ENCODE measurements at places on chromosomes 5 and 9. TPM values are rescaled to one million over a fixed set of nuclear protein-coding genes. Genes with fewer than 3 reads are reported as not detected.

DNA sequence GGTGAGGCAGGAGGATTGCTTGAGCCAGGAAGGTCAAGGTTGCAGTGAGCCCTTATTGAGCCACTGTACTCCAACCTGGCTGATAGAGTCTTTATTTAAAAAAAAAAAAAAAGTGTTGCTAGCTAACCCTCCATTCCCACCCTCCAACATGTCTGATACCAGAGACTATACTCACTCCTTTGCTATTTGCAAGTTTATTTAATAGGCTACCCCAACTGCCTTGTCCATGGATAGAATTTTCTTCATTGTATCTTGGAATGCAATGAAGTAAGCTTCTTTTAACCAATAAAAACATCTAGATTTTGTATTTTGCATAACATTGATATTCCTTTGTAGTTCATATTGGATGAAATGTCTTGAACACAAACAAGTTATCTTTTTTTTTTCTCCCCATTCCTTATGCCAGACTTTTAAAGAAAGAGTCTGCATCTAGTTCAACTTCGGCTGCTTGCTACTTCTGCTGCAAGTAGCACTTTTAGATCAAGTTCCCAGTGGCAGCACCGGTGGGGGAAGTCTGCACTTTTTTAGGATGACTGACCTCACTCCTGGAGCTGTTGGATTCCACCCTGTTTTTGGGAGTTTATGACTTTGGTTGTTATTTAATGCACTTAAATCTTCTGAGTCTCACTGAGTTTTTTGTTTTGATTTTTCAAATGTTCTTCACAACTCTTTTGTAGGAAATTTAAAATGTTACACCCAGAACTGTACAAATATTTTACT lies 112.5 kb downstream of the UHRF2 start:
- H3K4me3 ChIP-seq, result no peak overlapping the region
- no peaks in the 10 kb centered on the region for H3K27me3 ChIP-seq
- H3K4me1 ChIP-seq, result peaks cover 3% of the 10 kb centered on the region
- H3K27ac ChIP-seq, result no peak overlapping the region

- no peak overlapping the region for H3K27ac ChIP-seq
- H3K4me3 ChIP-seq, result no peak overlapping the region
- no peaks in the 10 kb centered on the region for H3K4me1 ChIP-seq
- no peak for DNase-seq
- H3K27me3 ChIP-seq, result no peaks in the 10 kb centered on the region
Measured at GRCh38 chr5:122727112-122727541, 47.8 kb upstream of the SNX2 start.

The MYOZ3 gene
- 0.40 TPM for total RNA-seq

GRCh38 chr5:112822456-112822855 lies 38.6 kb upstream of the SRP19 start:
- no peaks in the 10 kb centered on the region for H3K4me1 ChIP-seq
- no peak overlapping the region for H3K27ac ChIP-seq
- H3K4me3 ChIP-seq, result no peak overlapping the region

DNA sequence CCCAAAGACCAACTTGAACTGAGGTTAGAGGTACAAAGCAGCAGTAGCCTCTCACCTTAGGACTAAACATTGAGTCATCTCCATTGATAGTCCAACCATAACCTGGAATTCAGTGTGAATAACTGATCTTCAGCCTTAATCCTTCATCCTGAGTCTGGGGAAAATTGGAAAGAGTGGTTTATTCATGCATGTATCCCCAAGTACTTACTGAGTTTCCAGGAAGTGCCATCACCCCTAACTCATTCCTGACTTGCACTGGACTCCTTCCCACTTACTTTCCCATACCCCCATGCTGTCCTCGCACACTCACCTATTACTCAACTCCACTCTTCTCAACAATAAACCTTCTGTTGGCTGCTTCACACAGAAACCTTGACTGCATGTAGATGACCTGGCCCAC lies 161.4 kb upstream of the ZNF462 start:
- no peak overlapping the region for H3K27ac ChIP-seq
- no peaks in the 10 kb centered on the region for H3K27me3 ChIP-seq
- no peak for DNase-seq
- H3K36me3 ChIP-seq, result no peaks in the 10 kb centered on the region
- H3K4me3 ChIP-seq, result no peak overlapping the region

The PDE6A gene
- 0.13 TPM for total RNA-seq

The HSD17B4 gene
- 122 TPM for total RNA-seq

The GNAQ gene
- 72.2 TPM for total RNA-seq

- no peak overlapping the region for H3K4me3 ChIP-seq
- H3K27ac ChIP-seq, result no peak overlapping the region
- peaks cover 2% of the 10 kb centered on the region for H3K4me1 ChIP-seq
- no peaks in the 10 kb centered on the region for H3K27me3 ChIP-seq
- DNase-seq, result no peak
- H3K36me3 ChIP-seq, result no peaks in the 10 kb centered on the region
Measured at GRCh38 chr9:125646621-125647100, 60.3 kb downstream of the MAPKAP1 start.

GRCh38 chr9:123356851-123357742 lies 1.1 kb downstream of the CRB2 start:
- no peak for DNase-seq
- no peaks in the 10 kb centered on the region for H3K27me3 ChIP-seq
- H3K27ac ChIP-seq, result no peak overlapping the region
- H3K4me3 ChIP-seq, result peak overlapping the region; percentile 29
- H3K36me3 ChIP-seq, result no peaks in the 10 kb centered on the region
